GM03348 (cell line): ENCODE measurements at places on chromosomes 6 and 20.

- no peak for DNase-seq
Measured at GRCh38 chr6:85676086-85676729, 33.5 kb upstream of the SYNCRIP start.

DNA sequence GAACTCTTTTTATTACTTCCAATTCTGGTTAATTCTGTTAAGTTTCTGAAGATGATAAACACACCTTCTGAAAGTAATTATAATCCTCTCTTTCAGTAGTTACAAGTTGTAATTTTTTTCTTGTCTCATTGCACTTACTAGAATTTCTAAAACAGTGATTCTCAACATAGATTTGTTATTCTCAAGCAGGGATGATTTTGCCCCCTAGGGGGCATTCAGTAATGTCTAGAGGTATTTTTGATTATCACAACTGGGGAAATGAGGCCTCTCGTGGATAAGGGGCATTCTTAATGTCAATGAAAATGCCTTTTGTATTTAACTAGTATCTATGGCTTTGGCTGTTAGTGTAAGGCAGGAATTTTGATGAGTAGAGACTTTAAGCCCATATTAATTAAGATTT is 39.4 kb upstream of the MAFB start:
- no peak for DNase-seq

- DNase-seq = peak; percentile 97
Measured at GRCh38 chr20:19757487-19758132, 448 bp upstream of the RIN2 start.

DNA sequence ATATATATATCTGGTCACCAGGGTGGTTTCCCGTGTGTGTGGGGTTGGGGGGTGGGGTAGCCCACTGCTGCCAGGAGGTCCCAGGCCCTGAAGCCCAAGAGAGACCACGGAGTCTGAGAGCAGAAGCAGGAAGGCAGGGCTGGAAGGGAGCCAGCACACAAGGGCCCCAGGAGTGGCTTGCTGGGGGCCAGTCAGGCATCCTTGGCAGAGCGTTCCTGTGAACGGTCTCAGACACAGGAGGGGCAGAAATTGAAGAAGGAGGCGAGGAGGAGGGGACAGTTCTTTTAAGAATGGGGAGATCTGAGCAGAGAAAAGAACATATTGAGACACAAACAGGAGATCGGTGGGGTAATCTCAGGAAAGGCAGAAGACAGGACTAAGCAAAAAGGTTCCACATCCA is 1.9 kb upstream of the EBF4 start:
- no peak for DNase-seq

DNA sequence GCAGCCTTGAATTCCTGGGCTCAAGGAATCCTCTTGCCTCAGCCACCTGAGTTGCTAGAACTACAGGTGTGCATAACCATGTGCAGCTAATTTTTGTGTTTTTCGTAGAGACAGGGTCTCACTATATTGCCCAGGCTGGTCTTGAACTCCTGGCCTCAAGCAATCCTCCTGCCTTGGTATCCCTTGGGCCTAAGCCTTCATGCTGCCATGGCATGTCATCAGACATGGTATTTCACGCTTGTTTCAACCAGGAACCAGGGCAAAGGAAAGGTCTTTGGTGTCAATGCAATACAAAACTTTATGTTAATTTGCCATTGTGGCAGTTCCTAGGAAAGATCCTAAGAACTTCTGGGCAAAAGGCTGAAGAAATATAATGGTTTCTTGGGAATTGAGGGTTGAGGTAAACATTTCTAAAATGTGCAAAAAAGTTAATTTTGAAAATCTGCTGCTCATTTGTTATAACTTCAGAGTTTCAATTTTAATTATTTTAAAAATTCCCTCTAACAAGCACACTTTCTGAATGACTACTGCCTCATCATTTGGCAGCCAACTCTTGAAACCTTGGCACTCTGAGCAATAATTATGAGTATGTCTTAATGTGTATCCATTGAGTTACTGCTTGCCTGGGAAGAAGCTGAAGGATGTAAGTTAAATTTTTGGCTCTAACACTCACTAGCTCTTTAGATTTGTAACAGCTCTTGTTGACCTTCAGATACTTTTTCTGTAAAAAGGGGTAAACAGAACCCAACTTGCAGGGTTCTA is 154.1 kb downstream of the GJA10 start:
- DNase-seq = no peak

DNA sequence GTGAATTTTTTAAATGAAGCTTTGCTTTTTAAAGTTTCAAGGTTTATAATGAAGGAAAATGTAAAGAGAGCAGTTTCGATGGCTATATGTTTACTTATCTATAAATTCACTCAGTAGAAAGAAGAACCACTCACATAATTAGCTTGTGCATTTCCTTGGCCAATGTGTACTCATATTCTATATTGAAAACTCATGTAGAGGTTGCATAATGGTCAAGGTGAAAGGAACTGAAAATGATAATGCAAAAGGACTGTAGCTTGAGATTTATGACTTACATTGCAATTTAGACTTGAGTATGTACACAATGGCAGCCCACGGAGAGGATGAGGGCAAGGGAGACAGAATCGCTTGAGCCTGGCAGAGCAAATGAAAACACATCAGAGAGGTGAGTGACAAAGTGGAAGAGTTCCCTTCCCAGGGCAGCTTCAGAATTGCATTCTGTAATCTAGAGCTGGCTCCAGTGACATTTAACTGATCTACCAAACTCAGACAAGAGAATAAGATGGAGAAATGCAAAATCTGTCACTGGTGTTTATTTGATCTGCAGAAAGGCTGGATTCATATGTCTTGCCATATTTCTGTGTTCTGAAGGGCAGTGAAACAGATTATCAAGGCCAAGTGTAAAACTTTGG is 191.8 kb downstream of the TMEM200A start:
- no peak for DNase-seq

DNA sequence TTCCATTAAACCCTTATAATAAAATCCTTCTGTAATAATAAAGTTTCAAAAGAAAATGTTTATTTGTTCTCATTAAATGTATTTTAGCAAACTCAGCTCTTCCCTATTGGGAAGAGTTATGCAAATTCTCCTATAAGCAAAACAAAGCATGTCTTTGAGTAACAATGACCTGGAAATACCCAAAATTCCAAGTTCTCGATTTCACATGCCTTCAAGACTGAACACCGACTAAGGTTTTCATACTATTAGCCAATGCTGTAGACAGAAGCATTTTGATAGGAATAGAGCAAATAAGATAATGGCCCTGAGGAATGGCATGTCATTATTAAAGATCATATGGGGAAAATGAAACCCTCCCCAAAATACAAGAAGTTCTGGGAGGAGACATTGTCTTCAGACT is 3.8 kb downstream of the IL17A start:
- no peak for DNase-seq

GRCh38 chr20:63054681-63055240 is 48.0 kb upstream of the BHLHE23 start:
- no peak for DNase-seq
